ENCODE measurements at places on chromosomes 7 and 10.

- DNase-seq = no peak
These were observed 9.9 kb downstream of the ANTXRL start for GRCh38 chr10:46296641-46297141.

- DNase-seq = no peak
These were observed 40.1 kb upstream of the ITGB8 start for GRCh38 chr7:20290505-20291111.

GRCh38 chr7:38223306-38223705, 45.3 kb downstream of the STARD3NL start:
- no peak for DNase-seq

DNA sequence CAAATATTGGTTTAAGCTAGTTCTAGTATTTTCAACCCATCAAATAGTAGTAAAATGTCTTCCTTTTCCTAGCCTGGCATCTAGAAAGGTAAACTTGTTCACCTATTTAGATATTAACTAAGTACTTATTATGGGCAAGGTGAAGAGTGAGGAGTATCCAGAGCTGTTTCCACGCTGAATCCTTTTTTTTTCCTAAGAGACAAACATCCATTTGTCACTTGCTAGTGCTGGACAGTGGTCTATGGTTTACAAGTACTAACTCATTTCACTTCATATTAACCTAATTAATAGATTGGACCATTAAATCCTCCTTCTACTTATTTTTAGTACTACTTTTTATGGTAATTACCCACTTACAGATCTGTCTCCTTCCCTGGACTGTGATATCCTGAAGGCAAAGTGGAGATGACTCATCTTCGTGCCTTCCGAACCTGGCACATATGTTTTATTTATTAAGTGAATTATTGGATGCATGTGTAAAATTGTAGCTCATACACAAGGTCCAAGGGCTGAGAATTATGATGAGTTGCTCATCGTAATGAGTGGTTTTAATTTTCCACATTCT, 159.6 kb upstream of the IGFBP3 start:
- DNase-seq = no peak

DNA sequence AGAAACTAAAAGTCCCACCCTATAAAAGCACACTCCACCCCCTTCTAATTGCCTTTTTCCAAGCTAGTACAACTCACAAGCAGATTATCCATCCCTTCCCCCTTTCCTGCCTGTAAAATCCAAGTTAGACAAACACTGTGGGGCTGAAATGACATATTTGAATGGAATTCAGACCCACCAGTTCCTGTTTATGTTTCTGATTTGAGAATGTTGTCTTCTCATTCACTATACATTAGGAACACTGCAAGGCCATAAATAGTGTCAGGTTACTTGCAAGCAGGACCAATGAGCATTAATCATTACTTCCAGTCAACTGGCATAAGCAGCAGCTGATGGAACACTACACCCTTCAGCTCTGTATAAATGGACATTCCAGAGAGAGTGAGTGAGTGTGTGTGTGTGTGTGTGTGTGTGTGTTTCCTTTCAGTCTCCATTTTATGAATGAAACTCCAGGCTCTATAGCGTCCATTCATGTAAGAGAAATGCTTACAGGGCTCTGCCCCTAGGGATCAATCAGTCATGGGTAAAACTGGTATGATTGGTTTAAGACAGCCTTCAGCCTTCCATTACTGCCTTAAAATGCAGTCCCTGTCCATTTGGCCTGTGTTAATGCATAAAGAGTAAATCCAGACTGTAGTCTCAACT, 69.3 kb downstream of the ETV1 start:
- DNase-seq = peak; percentile 80

- no peak for DNase-seq
These were observed 83.4 kb upstream of the NUPR2 start for GRCh38 chr7:56199639-56200038.

GRCh38 chr10:26243351-26243720, 26.8 kb downstream of the GAD2 start:
- DNase-seq = no peak

GRCh38 chr7:26593896-26594295, 270.5 kb downstream of the SKAP2 start:
- no peak for DNase-seq

GRCh38 chr10:122225330-122225729, 45.8 kb upstream of the BTBD16 start:
- no peak for DNase-seq

- no peak for DNase-seq
These were observed 199.7 kb downstream of the TNS3 start for GRCh38 chr7:47382200-47382599.

DNA sequence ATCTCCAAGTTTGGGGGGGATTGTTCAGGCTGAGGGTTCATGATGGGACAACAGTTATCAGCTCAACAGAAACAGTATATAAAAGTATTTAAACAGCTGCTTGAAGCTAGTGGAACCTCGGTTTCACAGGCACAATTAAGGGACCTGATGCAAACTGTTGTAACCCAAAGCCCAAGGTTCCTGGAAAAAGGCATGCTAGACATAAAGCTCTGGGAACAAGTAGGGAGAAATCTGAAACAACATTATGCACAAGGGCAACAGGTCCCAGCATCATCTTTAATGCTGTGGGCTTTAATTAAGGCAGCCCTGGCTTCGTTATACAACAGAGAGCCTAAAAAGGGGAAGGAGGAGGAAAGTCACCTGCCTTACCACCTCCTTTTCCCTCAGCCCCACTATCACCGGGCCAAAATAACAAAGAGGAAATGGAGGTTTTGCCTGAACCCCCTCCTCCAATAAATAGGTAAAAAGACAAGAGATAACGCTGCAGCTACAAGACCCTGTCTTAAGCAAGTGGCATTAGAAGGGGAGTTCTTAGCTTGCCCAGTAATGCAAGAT, 83.2 kb upstream of the GPR22 start:
- no peak for DNase-seq

DNA sequence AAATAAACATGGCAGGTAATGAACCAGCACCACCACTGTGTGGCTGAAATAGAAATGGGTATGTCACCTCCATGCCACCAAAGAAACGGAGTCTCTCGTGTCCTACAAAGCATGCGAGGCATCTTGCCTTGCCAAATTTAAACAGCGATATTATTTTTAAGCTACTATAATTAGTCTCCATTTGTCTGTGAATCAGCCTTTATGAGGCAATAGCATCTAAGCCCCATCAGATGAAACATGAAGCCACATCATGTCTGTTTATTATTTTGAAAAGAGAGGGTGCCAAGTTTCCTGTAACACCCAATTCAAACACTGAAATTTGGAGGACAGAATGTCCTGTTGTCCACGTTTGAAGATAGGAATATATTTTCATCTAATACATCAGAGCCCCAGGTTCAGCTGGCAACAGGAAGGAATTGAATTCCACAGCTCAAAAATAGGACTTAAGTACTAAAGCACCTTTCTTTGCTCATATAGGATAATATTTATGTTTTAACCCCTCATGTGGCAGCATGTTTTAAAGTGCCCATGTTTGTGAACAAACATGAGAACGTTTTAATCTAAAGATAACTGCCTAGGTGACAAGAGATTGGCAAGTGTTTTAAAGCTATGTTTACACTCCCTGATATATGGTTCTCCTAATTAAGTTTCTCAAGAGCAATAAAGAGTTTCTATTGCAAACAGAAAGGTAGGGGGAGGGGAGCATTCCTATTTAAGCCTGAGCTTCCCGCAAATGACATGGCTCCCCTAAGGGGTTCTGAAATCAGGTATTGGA, 86.8 kb downstream of the SORBS1 start:
- DNase-seq = no peak
